HepG2 (cell line): ENCODE measurements at places on chromosomes 7 and 10.

DNA sequence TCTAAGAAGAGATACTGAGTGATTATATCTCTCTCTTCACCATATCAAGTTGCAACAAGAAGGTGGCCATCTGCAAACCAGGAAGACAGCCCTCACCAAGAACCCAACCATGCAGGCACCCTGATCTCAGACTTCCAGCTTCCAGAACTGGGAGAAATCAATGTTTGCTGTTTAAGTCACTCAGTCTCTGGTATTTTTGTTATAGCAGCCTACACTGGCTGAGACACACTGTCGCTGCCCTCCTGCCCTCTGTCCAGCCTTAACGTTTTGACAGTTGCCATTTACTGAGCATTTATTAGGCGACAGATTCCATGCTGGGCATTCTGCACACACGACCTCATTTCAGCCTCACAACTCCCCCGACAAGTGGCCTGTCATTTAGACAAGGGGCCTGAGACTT lies 9.5 kb upstream of the HMX3 start:
- DNase-seq, result no peak

- no peak for DNase-seq
Observed at GRCh38 chr10:128804411-128804810, 662.6 kb upstream of the MGMT start.

DNA sequence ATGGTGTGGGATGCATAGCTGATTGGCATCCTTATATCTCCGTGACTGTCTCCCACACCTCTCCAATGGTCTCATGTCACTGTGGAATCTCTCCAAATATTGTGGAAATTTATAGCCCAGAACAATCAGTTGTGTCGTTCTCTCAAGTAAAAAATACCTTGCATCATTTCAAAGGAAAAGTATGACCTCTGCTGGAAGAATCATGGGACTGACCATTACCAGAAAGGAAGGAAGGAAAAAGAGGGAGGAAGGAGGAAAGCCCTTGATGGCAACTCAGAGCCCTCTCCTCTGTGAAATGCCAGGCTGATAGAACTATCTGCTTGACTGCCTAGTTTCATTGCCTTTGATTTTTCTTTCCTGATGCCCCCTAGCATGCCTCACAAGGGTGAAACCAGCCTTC lies 76.3 kb downstream of the FOXI2 start:
- no peak for DNase-seq

GRCh38 chr7:158274404-158274811 lies 313.2 kb downstream of the PTPRN2 start:
- no peak for DNase-seq

- no peak for DNase-seq
Observed at GRCh38 chr10:5560142-5560816, 35.5 kb downstream of the CALML3 start.

DNA sequence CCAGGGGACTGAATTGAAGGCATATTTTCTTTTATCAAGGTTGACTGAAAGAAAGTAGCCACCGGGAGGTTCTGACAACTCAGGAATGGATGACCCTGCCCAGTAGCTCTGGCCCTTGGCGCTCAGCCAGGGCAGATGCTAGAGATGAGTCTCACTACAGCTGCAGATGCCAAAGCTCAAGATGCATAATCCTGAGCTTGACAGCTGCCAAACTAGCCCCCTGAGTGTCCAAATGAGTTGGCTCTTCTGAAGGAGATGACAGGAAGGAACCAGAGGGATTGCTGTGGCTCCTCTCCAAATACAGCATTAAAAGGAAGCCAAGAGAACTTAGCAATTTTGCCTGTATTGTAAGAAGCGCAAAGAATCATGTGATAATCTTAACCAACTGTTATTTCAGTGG lies 78.4 kb downstream of the NXPH1 start:
- DNase-seq, result no peak

DNA sequence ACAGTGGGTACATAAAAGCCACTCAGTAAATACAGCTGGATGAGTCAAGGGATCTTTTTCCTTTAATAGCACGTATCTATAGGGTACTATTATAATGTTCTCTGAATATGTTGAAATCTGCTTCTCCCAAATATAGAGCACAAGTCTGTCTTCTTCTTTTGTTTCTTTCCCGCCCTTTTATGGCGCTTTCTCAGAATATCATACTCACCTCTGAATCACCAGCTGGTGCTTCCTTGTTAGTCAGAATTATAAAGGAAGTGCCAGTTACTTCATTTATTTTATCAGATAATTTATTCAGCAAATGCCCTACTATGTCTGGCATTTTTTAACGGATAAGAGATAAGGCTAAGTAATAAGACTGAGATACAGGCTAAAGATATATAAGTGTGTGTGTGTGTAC lies 772.9 kb downstream of the SORCS3 start:
- DNase-seq, result no peak

- no peak for DNase-seq
Observed at GRCh38 chr7:2503056-2503941, 16.3 kb upstream of the LFNG start.

DNA sequence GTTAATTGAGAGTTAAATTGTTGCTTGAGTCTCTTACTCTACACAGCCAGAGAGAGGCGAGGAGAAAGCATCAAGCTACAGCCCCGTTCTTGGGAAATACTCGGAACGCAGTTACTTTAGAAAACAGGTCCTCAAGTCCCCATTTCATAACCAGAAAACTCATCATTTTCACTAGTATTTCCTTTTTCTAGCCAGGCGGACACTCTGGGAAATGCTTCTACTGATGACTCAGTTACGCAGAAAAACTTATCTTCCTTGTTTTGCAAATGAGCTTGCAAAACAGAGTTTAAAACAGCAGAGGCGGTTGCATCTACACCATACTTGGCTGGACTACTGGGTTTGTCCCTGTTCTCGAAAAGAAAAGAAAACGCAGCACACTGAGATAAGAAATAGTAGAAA lies 111.4 kb upstream of the FGFR2 start:
- no peak for DNase-seq

DNA sequence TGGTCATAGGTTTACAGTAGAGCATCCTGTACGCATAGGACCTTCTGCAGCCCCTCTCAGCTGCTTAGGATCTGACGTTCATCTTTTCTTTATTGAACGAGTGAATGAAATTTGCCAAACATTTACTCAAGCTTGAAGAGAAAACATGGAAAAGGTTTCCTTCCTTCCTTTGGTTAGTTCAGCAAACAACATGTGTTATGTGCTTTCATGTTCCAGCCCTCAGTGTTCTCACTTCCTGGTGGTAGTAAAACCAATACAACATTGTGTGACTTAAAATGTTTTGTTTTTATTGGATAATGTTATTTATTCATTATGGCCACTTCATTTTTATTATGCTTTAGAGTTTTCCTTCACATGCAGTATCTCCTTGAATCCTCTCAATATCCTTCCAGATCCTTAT lies 1.4 kb upstream of the CDCA7L start:
- no peak for DNase-seq

- no peak for DNase-seq
Observed at GRCh38 chr10:317271-317769, 182.1 kb downstream of the ZMYND11 start.

- no peak for DNase-seq
Observed at GRCh38 chr7:57308631-57309408, 141.2 kb upstream of the ZNF716 start.

- DNase-seq, result no peak
Observed at GRCh38 chr10:73838008-73838567, 26.7 kb upstream of the NDST2 start.

DNA sequence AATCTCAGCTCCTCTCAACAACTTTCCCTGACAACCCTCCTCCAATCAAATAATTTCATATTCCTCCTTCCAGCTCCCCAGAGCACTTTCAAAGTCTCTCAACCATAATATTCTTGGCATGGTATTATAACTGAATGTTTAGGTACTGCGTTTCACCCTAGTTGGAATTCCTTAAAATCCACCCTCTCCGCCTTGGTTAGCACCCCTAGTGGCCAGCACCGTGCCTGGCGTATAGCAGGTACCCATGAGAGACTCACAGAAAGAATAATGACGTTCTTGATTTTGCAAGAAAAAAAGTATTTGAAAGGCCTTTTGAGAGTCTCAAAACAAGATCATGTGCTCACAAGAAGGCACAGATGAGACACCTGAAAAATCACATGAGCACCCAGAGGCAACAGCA lies 50.9 kb downstream of the GLI3 start:
- no peak for DNase-seq

- no peak for DNase-seq
Observed at GRCh38 chr10:4212111-4212630, 427.2 kb upstream of the KLF6 start.

GRCh38 chr7:4299431-4299830 lies 382.7 kb upstream of the FOXK1 start:
- DNase-seq, result no peak

DNA sequence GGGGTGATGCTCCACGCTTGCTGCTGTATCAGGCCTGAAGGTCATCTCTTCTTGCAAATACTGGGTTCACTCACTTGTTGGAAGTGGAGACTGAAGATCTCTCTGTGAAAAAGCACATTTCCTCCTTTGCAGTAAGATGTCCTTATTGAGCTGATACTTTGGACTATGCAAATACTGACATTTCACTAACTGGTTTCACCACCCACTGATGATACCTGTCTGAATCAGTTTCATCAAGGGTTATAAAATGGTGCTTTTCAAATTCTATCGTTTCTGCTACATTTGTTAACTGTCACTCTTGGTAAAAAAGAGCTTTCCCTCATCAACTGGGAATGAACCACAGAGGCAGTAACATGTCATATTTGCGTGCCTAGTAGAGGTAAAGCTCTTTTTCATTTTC lies 35.5 kb downstream of the RAB19 start:
- DNase-seq, result no peak

DNA sequence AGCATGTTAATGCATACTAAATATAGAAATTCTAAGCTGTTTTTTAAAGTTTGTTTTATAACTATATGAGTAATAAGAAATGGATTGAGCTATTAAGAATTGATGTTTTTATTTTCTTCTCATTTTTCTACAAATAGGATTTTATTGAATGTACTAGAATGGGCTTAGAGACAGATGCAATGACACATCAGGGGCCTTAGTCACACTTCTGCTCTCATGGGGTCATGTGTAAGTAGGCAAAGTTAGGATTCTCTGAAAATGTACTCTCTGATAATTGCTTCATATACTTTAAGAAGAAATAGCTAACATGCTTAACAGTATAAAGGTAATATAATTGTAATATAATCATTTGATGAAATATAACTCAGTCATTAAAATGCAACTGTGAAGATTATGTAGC lies 154.6 kb downstream of the ZNF438 start:
- DNase-seq, result no peak

GRCh38 chr10:43225004-43225786 lies 41.7 kb downstream of the RASGEF1A start:
- DNase-seq, result no peak

DNA sequence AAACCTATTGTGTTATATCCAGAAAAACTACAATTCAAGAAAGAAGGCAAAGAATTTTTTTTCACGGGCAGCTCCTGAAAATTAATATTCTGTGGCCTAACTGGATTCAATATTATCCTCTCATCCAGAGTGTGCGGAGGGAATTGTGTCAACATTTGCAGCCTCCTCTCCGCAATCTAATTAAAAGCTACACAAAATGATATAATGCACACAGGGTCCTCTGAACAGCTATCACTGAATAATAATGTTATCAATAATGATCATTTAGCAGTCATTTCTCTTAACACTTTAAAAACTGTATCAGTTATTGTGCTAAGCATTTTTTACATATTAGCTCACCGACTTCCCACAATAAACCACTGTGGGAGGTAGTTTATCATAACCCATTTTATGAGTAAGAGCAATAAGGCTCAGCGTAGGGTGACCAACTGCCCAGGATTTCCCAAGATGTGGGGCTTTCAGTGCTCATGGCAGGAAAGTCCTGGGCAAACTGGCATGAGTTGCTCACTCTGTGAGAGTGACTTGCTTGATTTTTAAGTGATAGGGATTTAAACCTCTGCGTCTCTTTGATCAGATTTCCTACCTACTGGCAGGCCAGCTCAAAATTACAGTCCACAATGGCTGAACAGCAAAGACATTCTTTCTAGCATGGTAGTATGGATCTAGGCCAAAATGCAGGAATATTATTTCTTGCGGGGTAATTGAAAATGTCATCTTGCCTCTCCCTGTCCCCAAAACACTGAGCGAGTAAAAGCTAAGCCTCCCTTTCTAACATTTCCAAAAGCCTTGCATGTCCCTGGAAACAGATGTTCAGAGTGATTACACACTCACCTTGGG lies 65.7 kb downstream of the AOAH start:
- DNase-seq, result no peak

GRCh38 chr7:28954946-28955345 lies 3.2 kb downstream of the TRIL start:
- no peak for DNase-seq

DNA sequence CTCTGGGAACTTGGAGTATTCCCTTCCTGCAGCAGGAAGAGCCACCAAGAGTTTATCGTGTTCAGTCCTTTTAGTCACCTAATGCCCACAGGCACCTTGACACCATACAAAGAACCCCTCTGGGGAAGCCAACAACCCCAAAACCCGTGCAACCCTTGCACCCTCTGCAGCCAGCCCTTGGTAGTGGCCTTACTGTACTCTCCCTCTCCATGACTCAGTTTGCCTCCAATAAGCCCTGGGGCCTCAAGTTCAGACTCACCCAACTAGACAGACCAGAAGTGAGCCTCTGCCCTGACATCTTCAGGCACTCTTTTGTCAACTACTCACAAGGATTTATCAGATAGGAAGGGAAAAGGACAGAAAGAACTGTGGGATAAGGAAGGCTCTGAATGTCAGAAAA lies 30.9 kb downstream of the KCNMA1 start:
- DNase-seq, result no peak

DNA sequence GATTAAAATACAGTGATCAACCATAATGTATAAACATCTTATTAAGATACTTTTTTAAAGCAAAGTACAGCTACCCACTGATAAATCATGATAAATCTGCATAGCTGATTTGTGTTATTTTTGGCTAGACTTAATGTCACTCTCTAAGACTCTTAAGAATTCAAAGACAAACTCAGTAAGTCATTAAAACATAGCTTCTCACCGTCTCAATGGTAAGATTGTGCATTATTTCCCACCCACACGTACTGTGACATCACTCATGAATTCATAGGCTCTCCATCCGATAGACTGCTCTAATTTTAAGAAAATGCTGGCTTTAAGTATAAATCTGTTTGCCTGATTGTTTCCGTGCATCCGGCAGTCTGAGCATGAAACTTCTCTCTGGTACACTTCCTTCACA lies 266.1 kb downstream of the GLI3 start:
- no peak for DNase-seq

GRCh38 chr10:17222329-17222728 lies 5.7 kb upstream of the VIM start:
- DNase-seq, result no peak

DNA sequence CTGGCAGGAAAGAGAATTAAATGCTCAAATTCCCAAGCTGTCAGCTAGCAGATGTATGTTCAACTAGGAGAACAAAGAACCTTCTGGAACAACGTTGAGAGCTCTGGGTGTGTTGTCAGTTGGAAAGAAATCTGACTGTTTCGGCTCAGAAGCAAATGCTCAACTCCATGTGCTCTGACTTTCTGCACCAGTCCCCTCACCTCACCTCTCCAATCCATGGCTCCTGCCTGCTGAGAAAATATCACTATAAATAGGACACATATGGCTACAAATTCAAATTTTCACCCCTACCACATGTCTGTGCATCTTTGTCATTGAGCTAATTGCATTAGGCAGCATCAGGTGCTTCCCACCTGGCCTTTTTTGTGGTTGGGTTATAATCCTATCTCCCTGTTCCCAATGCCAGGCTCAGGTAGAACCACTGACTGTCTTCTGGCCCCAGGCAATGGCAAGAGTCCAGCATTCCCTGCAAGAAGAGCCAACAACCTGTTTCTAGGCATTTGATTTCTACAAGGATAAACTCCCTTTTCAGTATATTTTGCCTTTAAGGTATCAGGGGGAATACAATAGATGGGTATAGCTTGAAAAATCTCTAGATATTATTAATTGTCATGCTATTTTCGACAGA lies 142.6 kb upstream of the LSM8 start:
- no peak for DNase-seq

- DNase-seq, result no peak
Observed at GRCh38 chr7:14073543-14073942, 84.1 kb upstream of the ETV1 start.
